ENCODE measurements at places on chromosomes 2 and 18. TPM values are rescaled to one million over a fixed set of nuclear protein-coding genes. Genes with fewer than 3 reads are reported as not detected.

The EPAS1 gene
- 1.5 TPM for total RNA-seq

The RAB17 gene
- total RNA-seq, result 0.31 TPM

The GNAL gene
- total RNA-seq, result 0.04 TPM

The EDAR gene
- 0.16 TPM for total RNA-seq

The CROCC2 gene
- total RNA-seq, result not detected

The LCLAT1 gene
- total RNA-seq, result 31.5 TPM

The FAM237A gene
- total RNA-seq, result not detected

The FBXO15 gene
- total RNA-seq, result 3.0 TPM

The MEP1B gene
- 0.08 TPM for total RNA-seq

DNA sequence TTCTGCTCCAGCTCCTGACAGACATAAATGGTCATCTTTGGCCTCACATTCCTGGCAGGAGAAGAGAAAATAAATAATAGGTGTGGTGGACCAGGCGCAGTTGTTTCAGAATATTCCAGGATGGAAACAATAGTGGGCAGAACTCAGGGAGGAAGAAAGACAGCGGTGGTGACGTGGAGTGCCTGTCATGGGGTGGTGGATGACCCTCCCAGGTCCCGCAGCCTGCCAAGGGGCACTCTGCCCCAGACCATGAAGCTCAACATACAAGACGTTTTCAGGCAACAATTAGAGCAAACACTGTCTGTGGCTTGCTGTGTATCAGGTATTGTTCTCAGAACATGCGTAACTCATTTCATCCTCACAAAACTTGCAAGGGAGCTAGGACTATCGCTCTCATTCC lies 50.9 kb downstream of the TFCP2L1 start:
- DNase-seq, result no peak

- no peak for DNase-seq
Measured at GRCh38 chr2:46966576-46966975, 51.0 kb upstream of the MCFD2 start.

DNA sequence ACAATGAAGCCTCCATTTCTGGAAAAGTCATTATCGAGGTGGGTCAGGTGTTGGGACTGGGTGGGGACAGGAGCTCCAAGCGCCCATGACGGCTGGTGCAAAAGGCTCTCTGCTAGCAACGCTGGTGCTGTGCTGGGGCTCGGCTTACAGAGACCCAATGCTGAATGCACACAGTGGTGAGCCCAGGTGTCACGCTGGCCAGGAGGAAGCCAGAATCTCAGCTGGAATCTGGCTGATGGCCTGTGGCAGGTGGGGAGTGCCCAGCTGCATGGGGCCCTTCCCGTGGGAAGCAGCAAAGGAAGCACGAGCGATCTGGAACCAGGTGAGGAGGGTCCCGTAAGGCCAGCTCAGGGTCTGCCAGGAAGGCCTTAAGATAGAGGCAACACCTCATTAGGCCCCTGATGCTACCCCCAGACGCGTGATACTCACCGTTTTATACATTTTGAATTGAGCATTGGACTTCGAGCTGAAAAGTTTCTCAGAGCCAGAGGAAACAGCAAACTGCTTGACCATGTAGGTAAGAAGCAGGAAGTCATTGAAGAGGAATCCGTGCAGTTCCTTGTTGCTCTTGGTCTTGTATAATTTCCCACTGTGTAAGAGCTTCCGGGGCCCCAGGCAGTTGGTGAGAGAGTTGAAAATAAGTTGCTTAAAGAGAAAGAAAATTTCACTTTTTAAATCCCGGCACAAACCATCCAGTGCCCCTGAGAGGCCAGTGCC lies 34.7 kb downstream of the FAM228A start:
- no peak for DNase-seq

- no peak for DNase-seq
Measured at GRCh38 chr2:180203972-180204371, 196.9 kb upstream of the CWC22 start.

DNA sequence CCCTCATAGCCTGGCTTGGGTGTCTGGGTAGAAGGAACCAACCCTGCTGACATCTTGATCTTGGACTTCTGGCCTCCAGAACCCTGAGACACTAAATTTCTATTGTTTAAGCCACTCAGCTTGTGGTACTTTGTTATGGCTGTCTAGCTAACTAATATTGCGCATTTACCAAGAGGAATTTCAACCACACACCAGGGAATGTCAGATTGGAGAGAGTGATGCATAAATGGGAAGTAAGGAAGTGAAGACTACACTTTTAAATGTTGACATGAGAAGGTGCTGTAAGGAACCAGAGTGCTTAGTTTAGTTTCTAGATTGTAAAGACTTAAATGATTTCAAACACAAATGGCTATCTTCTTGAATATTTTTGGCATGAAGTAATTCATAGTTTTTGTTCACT lies 98.9 kb upstream of the ITGB6 start:
- no peak for DNase-seq

- DNase-seq, result no peak
Measured at GRCh38 chr2:136929531-136929930, 164.2 kb downstream of the THSD7B start.

DNA sequence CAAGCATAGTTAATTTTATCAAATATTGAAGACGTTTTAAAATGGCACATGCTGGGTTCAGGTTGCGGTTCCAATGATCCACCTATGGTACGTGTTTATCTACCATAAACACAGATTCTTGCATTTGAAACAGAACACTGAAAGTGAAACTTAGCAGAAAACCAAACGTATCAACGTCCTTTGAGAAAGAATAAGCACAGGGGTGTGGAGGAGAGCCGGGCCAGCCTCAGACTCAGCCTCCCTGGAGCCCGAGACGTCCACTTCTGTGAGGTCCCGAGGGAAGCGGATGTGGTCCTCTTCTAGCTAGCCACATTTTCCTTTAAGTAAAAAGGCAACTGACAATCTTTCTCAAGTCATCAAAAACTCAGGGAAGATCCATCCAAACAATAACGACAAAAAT lies 195.9 kb downstream of the RTP5 start:
- DNase-seq, result no peak

DNA sequence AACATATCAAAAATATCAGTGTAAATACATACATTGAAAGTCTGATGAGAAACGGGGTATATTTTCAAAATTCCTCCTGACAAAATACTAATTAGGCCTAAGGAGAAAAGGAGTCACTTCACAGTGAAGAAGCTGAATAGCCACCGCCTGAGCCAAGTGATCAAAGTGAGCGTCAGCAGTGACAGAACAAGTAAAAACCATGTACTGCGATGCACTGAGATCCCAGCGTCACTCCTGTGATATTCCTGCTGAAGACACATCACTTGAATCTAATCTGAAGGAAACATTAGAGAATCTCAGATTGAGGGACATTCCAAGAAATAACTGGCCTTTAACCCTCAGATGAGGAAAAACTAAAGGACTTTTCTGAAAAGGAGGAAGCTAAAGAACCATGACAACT lies 285.3 kb downstream of the EN1 start:
- DNase-seq, result no peak

- DNase-seq, result no peak
Measured at GRCh38 chr2:37790019-37790418, 118.6 kb upstream of the CDC42EP3 start.

- no peak for DNase-seq
Measured at GRCh38 chr2:30949435-30949834, 142.2 kb upstream of the CAPN13 start.

GRCh38 chr2:196331143-196331542 lies 159.8 kb upstream of the STK17B start:
- no peak for DNase-seq

GRCh38 chr2:108219688-108220087 lies 20.1 kb upstream of the SULT1C3 start:
- no peak for DNase-seq

GRCh38 chr18:50194631-50195532 lies at the start of gene MYO5B:
TSS of gene MYO5B (minus strand) at chr18:50195147. CDS start at chr18:50194793, 354 bp downstream.
- DNase-seq, result peak; percentile 76

DNA sequence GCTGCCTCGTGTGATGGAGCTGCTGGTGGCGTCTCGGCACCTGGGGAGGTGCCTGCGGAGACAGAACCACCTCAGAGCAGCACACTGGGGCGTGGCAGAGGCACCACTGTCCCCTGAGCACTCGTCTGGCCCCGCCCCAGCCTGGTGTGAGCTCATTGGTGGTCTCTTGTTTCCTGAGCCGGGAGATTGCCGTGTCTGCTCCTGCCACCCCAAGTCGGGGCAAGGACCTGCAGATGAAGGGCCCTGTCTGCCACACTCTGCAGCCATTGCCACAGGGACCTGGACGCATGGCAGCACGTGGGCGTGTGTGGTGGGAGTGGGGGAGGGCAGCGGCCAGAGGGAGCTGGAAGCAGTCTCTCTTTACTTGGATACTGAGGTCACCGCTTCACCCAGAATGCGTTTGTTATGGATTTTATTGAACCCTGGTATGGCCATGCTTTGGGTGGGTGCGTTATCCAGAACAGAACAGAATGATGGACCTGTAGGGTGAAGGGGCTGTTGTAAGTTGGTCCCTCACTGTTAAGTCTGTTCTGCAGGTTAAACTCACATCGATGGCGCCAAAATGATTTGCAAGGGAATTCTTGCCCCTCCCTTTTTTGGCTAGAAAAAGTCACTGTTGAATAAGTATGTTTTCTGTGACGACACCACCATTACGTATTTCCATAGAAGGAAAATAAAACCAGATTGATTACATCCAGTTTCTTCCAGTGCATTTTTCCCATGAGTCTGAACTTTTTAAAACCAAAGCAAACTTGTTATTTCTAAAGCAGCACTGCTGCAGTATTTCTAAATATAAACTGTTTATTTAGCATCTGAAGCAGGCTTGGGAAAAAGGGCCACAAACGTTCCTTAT lies 92.0 kb downstream of the USP40 start:
- DNase-seq, result no peak

- DNase-seq, result no peak
Measured at GRCh38 chr2:32937602-32938448, 8.9 kb upstream of the LTBP1 start.

GRCh38 chr2:151056870-151057269 lies 204.8 kb downstream of the RBM43 start:
- no peak for DNase-seq

- DNase-seq, result no peak
Measured at GRCh38 chr18:74901362-74902146, 303.9 kb downstream of the ZNF407 start.

- DNase-seq, result no peak
Measured at GRCh38 chr2:217775920-217776503, 226.8 kb downstream of the TNS1 start.

- DNase-seq, result peak; percentile 59
Measured at GRCh38 chr2:70104231-70105111, 17.2 kb downstream of the PCBP1 start.

DNA sequence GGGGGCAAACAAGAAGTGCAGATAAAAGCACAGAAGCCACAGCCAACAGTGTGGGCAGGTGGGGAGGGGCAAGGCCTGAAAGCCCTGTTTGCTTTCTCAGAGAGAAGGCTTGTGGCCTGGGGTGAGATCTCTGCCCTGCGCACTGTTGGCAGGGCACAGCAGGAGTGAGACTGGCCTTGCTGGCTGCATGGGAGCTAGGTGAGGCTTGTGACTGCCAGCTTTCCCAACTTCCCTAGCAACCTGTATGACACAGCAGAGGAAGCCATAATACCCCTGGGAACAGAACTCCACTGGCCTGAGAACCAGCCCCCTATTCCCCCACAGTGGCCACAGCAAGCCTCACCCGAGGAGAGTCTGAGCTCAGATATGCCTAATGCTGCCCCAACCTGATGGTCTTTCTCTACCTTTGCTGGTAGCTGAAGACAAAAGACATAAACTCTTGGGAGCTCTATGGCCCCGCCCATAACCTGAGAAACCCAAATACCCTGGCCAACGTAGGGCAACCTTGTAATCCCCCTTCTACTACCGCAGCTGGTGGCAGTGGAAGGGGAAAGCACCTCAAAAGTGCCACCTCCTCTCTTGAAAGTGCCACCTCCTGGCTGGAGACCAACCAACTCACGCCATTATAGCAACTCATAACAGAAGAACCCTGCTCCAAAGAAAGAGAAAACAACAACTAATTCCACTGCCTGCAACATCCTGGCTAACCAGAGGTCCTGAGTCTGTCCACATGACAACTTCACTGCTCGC lies 44.4 kb downstream of the LCT start:
- DNase-seq, result no peak

DNA sequence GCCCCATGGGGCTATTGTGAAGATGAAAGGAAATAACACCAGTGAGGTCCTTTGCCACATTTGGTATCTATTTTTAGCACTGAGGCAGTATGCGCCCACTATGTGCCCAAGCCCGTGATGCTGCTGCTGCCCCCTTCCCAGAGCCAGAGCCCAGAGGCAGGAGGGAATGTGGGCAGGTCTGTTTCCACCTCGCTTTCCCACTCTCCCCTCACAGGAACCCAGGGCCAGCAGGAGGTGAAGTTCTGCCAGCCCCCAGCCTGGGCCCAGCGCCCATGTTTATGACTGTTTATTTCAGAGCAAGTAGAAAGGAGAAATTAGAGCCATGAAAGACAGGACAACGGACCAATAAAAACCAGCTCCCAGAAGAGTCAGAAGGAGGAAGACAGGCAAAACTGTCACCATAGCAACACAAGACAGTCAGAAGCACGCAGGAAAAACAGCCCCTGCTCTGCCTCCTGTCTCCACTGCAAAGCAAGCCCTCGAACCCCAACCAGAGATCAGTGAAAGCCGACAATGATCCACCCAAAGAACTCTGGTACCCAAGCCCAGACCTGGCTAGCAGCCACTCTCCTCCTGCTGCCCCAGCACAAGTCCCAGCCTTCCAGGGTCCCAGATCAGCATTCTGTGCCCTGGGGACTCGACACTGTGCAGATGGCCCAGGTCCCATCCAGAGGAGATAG lies 1.4 kb downstream of the CYRIA start:
- no peak for DNase-seq

GRCh38 chr2:201257381-201257955 lies 2.9 kb upstream of the CASP8 start:
- DNase-seq, result peak; percentile 51

- DNase-seq, result no peak
Measured at GRCh38 chr2:190409616-190410015, 1.5 kb downstream of the MFSD6 start.

- no peak for DNase-seq
Measured at GRCh38 chr2:129895526-129896082, 83.9 kb upstream of the RAB6C start.

GRCh38 chr18:67179726-67180125 lies 336.8 kb downstream of the DSEL start:
- DNase-seq, result no peak

DNA sequence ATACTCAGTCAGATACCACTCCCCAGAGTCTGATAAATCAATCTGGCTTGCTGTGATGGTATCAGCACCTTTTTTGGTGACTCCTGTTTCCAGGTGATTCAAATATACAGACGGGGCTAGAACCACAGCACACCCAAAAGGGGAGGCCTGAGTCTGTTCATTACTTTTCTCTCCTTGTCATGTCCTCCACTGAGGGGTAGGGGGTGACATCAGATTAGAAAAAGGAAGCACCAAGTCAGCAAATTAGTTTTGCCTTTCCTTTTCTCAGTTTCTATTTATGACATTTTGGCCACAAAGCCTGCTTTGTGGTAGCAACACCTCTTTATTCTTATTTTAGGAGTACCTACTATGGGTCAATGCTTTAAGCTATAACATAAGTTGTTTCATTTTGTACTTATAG lies 127.4 kb downstream of the CCDC102B start:
- peak; percentile 2 for DNase-seq

GRCh38 chr18:32906506-32907310 lies 133.9 kb upstream of the KLHL14 start:
- no peak for DNase-seq
